ENCODE measurements at places on chromosomes 12 and 14. TPM values are rescaled to one million over a fixed set of nuclear protein-coding genes. Genes with fewer than 3 reads are reported as not detected.
A peak's percentile ranks its signal among the peaks of the same experiment; 100 is the strongest.

DNA sequence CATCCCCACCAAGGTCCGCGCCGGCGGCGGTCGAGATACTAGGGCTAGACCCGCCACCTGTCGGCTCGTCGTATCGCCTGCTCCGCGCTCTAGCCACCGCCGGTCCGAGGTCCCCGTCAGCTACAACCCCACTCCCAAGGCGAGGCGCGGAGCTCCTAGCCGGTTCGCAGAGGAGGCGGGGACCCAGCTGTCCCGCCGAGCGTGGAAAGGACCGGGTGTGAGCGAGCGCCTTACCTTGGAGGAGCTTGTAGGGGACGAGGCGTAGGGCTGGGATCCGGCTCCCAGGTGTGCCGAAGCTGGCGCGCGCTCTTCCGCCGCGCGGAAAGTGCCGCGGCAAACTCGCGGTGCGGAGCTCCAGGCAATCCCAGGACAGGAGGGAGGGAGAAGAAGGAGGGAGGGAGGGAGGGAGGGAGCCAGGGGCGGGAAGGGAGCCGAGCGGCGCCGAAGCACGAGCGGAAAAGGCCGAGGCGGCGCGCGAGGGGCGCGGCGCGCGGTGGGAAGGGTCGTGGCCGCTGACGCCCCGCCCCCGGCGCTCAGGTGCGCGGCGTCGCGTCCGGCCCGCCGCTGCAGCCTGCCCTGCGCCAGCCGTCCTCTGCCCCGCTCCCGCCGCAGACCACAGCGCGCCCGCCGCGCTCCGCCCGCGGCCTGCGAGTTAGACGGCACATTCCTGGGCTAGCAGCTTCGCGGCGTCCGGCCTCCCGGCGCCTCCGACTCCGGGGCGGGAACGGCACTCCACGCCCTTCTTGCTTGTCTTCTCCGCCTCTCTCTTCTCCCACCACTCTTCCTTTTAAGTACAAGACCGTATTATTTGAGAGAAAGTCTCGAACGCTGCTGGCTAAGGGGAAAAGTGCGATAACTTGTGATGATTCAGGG is at the start of gene PAWR:
TSS of gene PAWR (minus strand) at position 327 of the 873 bp plus-strand sequence. CDS start 720 bp downstream, outside the sequence.
- peak; percentile 61 for DNase-seq

The ANAPC7 gene
- 52.4 TPM for polyA plus RNA-seq

GRCh38 chr12:64633940-64634337 is 23.6 kb downstream of the RASSF3 start:
- no peak for DNase-seq

DNA sequence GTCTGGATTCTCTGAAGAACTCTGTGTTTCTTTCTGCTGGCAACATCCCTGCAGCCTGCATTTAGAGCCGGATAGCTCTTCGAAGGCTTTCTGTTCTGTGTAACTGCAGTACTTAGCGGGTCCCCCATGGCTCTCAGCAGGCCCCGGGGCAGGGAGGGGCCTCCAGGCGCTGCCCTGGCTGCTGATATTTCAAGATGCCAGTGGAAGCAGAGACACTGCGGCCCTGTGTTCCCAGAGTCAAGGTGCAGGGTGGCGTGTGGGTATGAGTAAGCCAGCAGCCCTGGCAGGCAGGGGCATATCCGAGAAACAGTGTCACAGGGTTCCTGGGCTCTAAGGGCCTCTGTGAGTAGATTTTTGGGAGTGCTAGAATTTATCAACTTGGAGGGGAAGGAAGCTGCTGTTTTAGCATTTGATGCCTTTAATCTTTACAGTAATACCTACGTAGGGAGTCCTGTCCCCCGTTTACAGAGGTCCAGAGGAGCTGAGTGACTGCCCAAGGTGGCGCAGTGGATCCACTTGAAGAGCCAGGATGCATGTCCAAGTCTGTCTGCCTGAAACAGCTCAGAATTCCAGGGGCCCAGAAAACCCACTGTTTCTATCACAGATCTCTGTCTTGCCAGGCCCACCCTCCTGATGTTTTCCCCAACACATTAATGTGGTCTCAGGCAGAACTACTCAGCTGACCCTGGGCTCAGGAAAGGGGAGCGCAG is 16.2 kb downstream of the ESRRB start:
- DNase-seq: no peak

The DRAM1 gene
- polyA plus RNA-seq: 3.6 TPM

The TROAP gene
- 16.6 TPM for polyA plus RNA-seq

All from muscle of arm (tissue), 14 donors.